ENCODE measurements at places on chromosomes 2 and 18.
A peak's percentile ranks its signal among the peaks of the same experiment; 100 is the strongest.

DNA sequence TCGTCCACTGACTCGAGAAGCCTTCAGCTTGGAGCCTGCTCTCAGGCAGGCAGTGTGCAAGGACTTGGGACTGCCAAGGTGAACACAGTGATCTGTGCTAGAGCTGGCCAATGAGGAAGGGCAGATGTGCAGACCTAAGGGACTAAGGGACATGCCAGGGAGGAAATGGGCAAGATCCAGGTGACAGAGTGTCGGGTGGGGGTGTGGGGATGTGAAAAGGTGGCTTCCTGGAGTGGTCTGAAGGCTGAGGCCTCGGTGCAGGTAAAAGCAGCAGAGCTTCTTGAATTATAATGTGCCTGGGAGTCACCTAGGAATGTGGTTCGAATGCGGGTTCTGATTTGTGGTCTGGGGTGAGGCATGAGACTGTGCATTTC lies 42.0 kb downstream of the STEAP3 start:
- DNase-seq, result no peak

GRCh38 chr18:58527952-58528287 lies 101.0 kb downstream of the ALPK2 start:
- DNase-seq, result no peak

- DNase-seq, result no peak
Observed at GRCh38 chr2:38709567-38710194, 41.5 kb downstream of the SRSF7 start.

DNA sequence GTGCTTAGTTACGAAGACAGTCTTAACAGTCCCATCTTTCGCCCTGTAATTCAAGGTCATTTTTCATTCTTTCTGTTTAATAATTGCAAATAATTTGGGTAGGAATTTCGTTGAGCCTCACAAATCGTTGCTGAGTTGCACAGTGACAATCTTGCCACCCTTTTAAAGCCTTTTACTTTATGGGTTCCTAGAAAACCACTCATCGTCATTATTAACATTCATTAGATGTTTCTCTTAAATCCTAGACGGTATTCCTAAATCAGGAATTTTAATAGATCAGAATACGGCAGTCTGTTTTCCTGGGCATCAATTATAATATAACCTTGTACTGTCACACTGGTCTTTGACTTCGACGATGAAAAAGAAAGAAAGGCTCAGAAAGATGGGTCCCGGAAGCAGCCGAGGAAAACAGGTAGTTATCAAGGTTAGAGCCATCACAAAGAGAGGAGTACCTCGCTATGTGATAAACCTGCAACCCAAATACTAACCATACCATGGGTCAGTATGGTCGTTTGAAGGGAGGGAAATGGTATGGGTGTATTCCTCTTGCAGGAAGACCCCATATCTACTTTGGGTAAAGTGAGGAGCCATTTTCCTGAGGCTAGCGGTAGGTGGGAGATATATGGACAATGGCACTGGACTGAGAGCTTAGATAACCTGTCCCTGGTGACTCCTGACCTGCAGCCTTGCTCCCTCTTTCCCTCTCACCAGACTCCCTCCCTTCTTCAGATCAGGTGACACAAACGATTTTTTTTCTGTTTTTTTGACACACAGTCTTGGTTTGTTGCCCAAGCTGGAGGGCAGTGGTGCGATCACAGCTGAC lies 981 bp upstream of the SF3B1 start:
- DNase-seq, result no peak

DNA sequence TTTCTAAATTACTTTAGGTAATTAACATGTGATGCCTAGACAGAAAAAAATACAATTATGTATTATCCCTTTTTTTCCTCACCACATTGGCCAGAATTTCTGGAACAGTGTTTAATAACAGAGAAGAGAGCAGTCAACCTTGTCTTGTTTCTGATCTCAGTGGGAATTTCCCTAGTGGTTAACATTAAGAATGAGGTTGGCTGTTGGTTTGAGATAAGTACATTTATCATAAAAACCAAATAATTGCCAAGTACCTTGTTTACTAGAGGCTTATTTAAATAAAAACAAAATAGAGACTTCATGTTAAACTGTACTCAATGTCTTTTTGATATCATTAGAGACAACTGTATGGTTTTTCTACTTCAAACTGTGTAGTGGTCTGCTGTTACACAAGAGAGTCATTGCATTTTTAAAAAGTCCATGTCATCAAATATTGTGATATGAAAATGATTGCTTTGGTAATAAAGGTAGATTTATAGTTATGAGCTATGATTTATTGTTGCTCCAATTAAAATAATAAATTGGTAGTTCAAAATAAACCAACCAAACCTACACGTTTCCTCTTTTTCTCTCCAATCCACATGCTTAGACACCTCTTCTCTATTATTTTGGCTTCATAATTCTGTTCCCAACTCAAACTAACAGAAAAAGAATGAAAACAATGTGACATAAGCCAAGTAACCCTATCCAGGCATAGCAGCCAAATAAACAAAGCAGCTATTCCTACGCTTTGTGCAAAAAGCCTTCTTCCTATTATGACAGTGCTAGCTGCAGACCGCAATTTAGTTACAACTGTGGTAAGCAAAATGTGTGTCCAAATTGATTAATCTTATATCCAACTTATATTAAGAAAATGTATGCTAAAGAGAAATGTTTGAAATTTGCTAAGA lies 20.9 kb upstream of the TANK start:
- DNase-seq, result no peak

GRCh38 chr2:54638774-54639187 lies 84.7 kb upstream of the EML6 start:
- no peak for DNase-seq

DNA sequence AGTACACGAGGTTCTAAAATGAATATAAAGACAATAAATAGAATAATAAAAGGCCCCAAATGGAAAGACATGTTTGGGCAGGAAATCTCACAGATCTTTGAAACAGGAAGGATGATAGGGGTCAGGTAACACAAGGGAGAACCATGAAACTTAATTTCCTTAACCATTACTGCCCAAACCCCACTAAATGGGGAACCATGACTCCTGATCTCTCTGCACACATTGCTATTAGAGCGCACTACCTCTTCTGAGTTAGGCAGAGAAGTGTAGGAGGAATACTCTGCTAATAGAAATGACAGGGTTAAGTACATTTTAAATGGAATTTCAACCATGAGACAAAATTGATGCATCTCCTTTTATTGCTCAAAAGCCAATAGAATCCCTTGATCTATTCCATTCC lies 213.7 kb upstream of the SETBP1 start:
- no peak for DNase-seq

GRCh38 chr18:48923746-48924629 lies 26.8 kb downstream of the SMAD7 start:
- no peak for DNase-seq

GRCh38 chr18:54119524-54120019 lies 104.9 kb downstream of the MBD2 start:
- DNase-seq, result peak; percentile 4

DNA sequence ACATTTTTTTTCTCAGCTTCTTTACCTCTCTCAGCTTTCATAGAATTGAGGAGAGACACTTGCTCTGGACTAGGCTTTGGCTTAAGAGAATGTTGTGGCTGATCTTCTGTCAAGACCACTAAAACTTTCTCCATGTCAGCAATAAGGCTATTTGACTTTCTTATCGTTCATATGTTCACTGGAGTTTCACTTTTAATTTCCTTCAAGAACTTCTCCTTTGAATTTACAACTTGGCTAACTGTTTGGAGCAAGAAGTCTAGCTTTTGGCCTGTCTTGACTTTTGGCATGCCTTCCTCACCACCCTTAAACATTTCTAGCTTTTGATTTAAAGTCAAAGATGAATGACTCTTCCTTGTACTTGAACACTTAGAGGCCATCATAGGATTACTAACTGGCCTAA lies 104.4 kb upstream of the SLC39A10 start:
- DNase-seq, result no peak

DNA sequence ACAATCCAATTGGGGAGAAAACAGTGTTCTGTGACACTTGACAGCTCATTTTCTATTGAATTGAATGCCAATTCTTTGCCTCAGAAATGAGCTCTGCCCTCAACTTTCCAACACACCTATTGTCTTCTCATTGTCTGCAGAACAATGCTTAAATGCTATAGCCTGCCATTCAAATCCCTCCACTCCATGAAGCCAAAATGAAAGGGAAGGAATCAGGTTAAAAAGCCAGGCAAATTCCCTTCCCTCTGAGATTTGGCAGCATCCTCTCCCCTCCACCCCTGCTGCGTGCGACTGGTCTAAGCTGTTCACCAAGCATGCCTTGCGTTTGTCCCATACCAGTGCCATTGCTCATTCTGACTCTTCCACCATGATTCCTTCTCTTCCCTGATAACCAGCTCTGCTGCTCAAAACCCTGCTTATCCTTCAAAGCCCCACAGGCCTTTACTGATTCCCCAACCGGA lies 32.4 kb upstream of the TMEM131 start:
- DNase-seq, result no peak

DNA sequence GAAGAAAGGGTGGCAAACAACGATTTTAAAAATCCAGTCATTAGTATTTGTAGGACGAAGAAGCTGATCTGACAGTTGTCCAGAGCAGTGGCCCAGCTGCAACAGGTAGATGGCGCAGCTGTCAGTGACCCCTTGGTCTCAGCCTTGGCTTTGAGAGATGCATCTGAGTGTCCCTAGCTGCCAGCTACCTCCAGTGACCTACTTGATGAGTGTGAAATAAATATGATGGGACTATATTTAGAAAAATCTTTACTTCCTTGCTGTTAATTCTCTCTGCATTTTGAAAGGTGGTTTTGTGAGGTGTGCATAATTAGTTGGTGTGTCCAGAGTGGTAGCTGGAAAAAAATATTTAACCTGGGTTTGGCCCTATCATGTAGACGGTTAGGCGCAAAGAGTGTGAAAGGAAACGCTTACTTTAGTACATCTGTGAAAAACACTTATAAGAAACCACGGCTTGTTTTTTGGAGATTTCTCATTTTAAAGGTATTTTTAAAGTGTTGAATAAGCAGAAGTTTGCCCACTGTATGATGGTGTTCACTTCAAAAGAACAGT lies 963 bp downstream of the INPP1 start:
- DNase-seq, result peak; percentile 27

DNA sequence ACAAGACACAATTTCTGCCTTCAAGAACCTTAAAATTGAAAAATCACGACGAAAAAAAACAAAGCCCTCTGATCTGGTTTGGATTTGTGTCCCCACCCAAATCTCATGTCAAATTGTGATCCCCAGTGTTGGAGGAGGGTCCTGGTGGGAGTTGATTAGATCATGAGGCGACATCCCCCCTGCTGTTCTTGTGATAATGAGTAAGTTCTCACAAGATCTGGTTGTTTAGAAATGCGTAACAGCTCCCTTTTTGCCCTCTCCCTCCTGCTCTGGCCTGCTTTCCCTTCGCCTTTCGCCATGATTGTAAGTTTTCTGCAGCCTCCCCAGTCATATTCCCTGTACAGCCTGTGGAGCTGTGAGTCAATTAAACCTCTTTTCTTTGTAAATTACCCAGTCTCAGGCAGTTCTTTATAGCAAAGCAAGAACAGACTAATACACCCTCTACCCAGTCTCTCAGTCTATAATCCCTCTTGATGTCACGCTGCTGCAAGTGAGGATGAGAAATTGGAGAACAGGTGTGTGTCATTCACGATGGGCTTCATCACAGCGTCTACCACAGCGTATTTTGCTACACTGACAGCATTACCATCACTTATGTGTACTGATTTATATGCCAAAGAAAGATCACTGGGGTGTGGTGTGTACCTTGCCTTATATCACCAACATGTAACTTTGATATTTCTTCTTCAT lies 330.7 kb downstream of the MTX2 start:
- no peak for DNase-seq

- DNase-seq, result no peak
Observed at GRCh38 chr2:15507061-15507460, 54.1 kb downstream of the NBAS start.

DNA sequence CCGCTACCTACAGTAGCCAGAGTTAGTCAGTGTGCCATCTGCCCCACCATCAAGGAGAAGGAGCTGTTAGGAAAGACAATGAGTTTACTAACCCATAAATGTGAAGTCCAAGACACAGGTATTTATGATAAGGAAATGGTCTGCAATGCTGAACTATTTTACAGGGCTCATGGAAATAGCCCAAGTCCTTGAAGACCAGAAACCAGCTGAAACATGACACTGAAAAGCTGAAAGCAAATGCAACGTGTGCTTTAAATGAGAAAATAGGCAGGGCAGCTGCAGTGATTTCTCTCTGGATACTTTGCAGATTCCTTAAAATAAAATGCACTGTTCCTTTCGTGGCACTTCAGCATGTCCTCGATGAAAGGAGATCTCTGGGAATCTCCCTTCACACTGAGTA lies 256.4 kb upstream of the TCF4 start:
- DNase-seq, result no peak

GRCh38 chr2:83068714-83069113 lies 1390.4 kb downstream of the SUCLG1 start:
- DNase-seq, result no peak

- peak; percentile 60 for DNase-seq
Observed at GRCh38 chr18:40607542-40608148, 1347.4 kb upstream of the PIK3C3 start.

- no peak for DNase-seq
Observed at GRCh38 chr2:219477815-219478214, 20.9 kb upstream of the GMPPA start.

- peak; percentile 27 for DNase-seq
Observed at GRCh38 chr2:127100251-127101047, 6.5 kb downstream of the BIN1 start.

- DNase-seq, result no peak
Observed at GRCh38 chr2:172974762-172975161, 100.9 kb upstream of the MAP3K20 start.

DNA sequence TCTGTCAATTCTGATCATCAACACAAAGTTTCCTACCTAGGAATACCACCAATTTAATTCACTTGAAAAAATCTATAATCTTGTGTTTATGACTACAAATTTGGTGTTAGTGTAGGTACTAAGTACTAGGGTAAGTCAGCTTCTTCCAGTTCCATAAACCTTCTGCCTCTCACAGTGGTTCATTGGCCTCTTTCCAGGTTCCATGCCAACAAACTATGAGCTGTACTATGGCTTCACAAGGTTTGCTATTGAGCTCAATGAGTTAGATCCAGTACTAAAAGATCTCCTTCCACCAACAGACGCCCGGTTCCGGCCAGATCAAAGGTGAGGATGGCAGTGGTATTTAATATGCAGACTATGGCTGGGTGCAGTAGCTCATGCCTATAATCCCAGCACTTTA lies 58.8 kb downstream of the PRKRA start:
- DNase-seq, result no peak

- no peak for DNase-seq
Observed at GRCh38 chr18:49028091-49028490, 77.3 kb upstream of the SMAD7 start.

GRCh38 chr2:219448099-219448775 lies 13.6 kb downstream of the SPEG start:
- DNase-seq, result no peak

- DNase-seq, result no peak
Observed at GRCh38 chr2:28869494-28870145, 489 bp downstream of the TRMT61B start.

DNA sequence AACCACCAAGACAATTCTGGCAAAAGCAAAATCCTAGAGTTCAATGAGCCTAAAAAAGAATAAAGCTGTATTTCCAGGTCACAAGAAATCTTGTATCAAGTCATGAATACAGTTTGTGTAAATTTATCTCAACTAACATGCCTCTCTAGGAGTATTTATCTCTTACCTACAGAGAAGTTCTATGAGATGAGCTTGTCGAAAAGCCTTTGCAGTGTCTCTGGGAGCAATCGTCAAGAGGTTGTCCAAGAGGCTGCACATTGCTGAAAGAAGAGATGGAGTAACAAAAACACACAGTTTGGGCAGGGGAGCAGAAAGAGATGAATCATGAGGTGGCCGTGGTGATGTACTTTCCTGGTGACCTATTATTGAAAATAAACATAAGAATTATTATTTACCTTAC lies 112.0 kb upstream of the CD226 start:
- DNase-seq, result no peak

Measured in NCI-H774 (cell line).